Aorta (tissue), 5 donors: ENCODE measurements at places on chromosomes 5 and 9. TPM values are rescaled to one million over a fixed set of nuclear protein-coding genes. Genes with fewer than 3 reads are reported as not detected.

The LHFPL2 gene
- 43.1 TPM for total RNA-seq

The KCTD16 gene
- 3.3 TPM for total RNA-seq

The PLK2 gene
- 42.8 TPM for total RNA-seq

The ITGA1 gene
- total RNA-seq, result 152 TPM

The CTXN3 gene
- not detected for total RNA-seq

The MRPL41 gene
- total RNA-seq, result 25.8 TPM

The FOXD4L5 gene
- total RNA-seq, result 0.19 TPM

DNA sequence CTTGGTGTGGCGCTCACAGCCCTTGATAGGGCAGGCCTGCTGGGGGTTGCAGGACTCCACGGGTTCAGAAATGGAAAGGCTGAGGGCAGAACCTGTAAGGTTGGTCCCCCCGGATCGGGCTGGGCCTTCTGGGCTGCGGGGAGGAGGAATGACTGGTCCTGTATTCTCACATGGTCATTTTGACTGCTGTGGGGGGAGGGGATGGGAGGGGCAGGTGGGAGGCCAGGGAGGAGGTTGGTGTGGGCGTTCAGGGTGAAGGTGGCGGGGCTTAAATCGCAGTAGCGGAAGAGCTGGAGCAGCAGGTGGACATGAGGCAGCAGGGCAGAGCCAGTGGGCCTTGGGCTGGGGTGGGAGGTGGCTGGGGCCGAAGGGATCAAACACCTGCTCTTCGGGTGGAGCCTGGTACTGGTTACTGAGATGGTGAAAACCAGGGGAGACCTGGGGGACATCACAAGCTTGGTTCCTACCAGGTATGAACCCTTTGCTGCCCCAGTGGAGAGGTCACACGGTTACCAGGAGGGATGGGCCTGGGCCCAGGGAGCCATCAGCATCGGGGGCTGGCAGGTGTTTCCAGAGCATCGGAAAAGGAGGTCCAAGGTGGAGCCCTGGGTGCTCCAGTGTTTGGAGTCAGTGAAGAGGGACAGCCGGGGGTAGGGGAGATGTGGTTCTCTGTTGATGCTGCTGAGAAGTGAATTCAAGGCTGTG lies 1.8 kb downstream of the MRPS2 start:
- no peaks in the 10 kb centered on the region for H3K36me3 ChIP-seq
- no peak overlapping the region for H3K27ac ChIP-seq
- H3K4me1 ChIP-seq, result no peaks in the 10 kb centered on the region
- DNase-seq, result peak; percentile 72
- H3K27me3 ChIP-seq, result no peaks in the 10 kb centered on the region

- no peak overlapping the region for H3K27ac ChIP-seq
- no peaks in the 10 kb centered on the region for H3K36me3 ChIP-seq
- no peaks in the 10 kb centered on the region for H3K27me3 ChIP-seq
- no peak for DNase-seq
These were observed 88.6 kb upstream of the AGXT2 start for GRCh38 chr5:35136386-35136785.

DNA sequence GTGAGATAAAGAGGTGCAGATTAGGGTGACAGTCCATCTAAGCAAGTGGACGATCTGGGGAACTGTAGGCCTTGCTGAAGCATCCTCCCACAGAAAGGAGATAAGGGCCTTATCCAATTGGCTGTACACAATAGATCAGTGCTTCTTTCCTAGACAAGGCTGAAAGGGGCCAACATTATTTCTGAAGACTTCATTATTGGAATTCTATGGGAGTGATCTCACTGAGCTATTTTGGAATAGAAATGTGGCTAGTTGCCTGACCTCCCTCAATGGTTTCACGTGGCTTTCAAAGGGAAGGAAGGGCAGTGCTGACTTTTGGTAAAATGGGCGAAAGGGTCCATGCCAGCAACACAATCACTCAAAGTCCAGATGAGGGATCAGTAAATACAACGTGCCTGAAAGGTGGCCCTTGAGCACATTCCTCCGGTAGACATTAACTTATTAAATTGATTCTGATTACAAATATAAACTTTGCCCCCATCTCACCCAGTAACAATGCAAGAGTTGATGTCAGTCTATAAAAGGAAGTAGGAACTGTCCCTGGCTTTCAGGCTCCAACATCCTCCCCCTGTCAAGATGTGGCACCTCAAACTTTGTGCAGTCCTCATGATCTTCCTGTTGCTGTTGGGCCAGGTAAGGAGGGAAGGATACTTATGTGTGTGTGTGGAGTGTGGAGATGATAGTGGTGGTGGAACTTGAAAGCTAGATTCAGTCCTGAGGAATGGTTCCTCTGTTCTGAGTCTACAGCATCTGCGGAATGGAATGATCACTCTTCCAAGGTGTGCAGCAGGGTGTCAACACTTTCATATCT lies at the start of gene LEAP2:
TSS of gene LEAP2 (plus strand) at position 550 of the 811 bp plus-strand sequence. CDS start at position 577, 27 bp downstream.
- H3K27me3 ChIP-seq, result no peaks in the 10 kb centered on the region
- peak within 1 kb of the TSS; percentile 34 for H3K27ac ChIP-seq
- H3K4me3 ChIP-seq, result no peak within 1 kb of the TSS
- no peaks in the 10 kb centered on the region for H3K4me1 ChIP-seq
- peaks cover 1% of the 10 kb centered on the region for H3K36me3 ChIP-seq
- DNase-seq, result no peak

- no peaks in the 10 kb centered on the region for H3K27me3 ChIP-seq
- H3K36me3 ChIP-seq, result no peaks in the 10 kb centered on the region
- no peak overlapping the region for H3K27ac ChIP-seq
- no peak for DNase-seq
- H3K4me3 ChIP-seq, result no peak overlapping the region
- H3K4me1 ChIP-seq, result no peaks in the 10 kb centered on the region
These were observed 972.6 kb upstream of the SEMA6A start for GRCh38 chr5:117547192-117547591.

DNA sequence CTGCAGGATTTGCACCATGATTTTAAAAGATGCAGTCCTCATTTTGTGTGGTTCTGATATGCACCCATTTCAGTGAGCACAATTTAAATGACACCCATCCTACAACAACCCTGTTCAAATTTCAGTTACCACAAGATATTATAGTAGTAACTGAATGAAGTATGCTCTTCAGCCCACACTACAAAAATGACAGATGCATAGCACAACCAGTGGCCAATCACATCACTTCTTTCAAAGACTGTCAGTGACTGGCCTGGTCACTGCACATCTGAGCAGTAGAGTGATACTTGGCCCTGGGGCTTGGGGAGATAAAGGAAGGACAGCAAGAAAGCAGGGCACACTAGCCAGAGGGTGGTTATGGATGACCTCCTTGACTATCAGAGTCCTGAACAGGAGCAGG lies 19.8 kb upstream of the IFNK start:
- H3K27me3 ChIP-seq, result no peaks in the 10 kb centered on the region
- no peak overlapping the region for H3K27ac ChIP-seq
- H3K36me3 ChIP-seq, result no peaks in the 10 kb centered on the region

DNA sequence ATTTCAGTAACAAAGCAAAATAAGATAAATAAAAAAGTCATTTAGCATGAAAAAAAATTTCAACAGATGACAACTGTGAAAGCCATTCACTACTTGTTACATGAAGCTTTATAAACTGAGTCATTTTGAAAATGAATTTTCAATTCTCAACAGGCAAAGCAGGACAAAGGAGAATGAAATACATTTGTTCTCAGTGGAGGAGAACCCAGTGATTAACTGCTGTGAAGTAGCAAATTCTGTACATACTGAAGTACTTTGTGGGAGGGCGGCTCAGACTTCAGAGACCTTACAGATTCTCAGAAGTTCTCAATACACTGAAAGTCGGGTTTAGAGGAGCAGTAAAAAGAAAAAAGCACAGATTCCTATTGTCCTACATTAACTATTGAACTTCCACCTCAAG lies 21.7 kb downstream of the SKIC3 start:
- H3K4me3 ChIP-seq, result no peak overlapping the region
- H3K4me1 ChIP-seq, result no peaks in the 10 kb centered on the region
- DNase-seq, result no peak
- no peaks in the 10 kb centered on the region for H3K27me3 ChIP-seq
- no peak overlapping the region for H3K27ac ChIP-seq

GRCh38 chr9:75824816-75825568 lies 65.5 kb upstream of the PCSK5 start:
- no peak for DNase-seq
- H3K4me3 ChIP-seq, result no peak overlapping the region
- H3K4me1 ChIP-seq, result peaks cover 11% of the 10 kb centered on the region
- no peaks in the 10 kb centered on the region for H3K36me3 ChIP-seq
- H3K27me3 ChIP-seq, result no peaks in the 10 kb centered on the region

DNA sequence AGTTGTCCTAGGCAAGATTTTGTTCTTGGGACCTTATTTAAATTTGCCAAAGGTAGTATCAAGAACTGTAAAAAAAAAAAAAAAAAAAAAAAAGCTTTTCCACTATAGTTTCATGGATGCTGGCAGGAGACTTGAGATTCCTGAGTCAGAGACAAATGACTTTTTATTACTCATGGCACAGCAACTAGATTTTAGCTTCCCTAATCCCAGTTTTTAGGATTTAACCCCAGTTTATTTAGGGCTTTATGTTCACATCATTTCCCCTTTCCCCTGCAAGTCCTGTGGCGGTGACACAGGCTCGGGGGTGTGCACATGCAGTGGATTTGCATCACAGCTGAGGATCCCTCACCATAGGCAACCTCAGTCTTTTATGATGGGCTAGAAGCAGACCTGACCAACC lies 144.9 kb downstream of the GOLPH3 start:
- no peaks in the 10 kb centered on the region for H3K36me3 ChIP-seq
- no peak for DNase-seq
- no peak overlapping the region for H3K4me3 ChIP-seq
- H3K27ac ChIP-seq, result peak overlapping the region; percentile 56

DNA sequence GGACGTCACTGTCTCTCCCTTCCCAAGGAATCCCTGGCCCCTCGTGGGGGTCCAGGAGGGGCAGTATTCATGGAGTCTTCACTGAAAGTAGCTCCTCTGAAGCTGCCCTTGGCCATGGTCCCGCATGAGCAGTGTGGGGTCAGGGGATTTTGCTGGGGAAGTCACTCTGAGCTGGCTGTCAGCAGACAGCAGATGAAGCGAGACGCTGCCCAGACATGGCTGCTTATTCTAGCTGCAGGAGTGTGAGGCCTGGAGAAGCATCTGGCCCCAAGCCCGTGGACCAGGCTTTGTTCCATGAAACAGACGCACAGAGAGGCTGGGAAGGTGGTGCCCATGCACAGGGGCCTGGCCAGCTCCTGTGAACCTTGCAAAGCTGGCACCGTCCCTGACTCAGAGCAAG lies 21.5 kb upstream of the ASS1 start:
- H3K4me1 ChIP-seq, result no peaks in the 10 kb centered on the region
- H3K27me3 ChIP-seq, result no peaks in the 10 kb centered on the region
- peak; percentile 56 for DNase-seq
- H3K27ac ChIP-seq, result no peak overlapping the region
- H3K4me3 ChIP-seq, result no peak overlapping the region

DNA sequence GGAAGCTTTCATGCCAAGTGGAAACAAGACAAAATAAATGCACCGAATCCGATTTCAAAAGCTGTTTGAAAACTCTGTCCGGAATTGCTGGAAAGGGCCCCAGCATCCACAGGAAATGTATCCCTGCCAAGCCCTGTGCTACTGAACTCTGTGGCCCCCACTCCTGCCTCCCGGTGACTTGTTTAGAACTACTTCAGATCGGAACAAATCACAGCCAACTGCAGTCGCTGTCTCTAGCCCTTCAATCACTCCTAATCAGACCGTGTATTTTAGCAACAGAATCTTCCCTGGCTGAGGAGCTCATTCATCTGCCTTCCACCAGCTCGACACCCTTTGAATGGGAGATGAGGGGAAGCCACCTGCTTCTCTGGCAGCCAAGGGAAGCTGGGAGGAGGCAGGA lies 94.1 kb downstream of the KCNIP1 start:
- H3K27me3 ChIP-seq, result no peaks in the 10 kb centered on the region
- DNase-seq, result no peak
- no peak overlapping the region for H3K4me3 ChIP-seq
- H3K27ac ChIP-seq, result no peak overlapping the region
- H3K36me3 ChIP-seq, result no peaks in the 10 kb centered on the region
- H3K4me1 ChIP-seq, result no peaks in the 10 kb centered on the region

DNA sequence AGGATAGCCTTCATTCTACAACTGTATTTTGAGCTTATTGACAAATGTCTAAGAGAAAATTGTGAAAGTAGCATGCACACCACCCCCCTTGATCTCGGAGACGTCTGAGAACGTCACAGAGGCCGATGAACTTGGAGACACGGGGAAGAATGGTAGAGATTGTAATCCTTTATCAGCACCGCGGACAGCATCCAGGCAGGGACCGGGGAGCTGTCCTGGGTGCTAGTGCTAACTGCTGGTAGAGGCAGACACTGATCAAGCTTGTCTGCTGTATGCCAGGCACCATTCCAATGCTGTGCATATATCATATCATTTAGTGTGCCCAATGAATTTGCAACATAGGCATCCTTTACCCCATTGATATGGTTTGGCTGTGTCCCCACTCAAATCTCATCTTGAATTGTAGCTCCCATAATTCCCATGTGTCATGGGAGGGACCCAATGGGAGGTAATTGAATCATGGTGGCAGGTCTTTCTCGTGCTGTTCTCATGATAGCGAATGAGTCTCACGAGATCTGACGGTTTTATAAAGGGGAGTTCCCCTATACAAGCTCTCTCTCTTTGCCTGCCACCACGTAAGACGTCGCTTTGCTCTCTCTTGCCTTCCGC lies 98.8 kb downstream of the LHX2 start:
- no peaks in the 10 kb centered on the region for H3K27me3 ChIP-seq
- DNase-seq, result peak; percentile 73
- H3K36me3 ChIP-seq, result no peaks in the 10 kb centered on the region
- no peak overlapping the region for H3K4me3 ChIP-seq
- H3K27ac ChIP-seq, result no peak overlapping the region

DNA sequence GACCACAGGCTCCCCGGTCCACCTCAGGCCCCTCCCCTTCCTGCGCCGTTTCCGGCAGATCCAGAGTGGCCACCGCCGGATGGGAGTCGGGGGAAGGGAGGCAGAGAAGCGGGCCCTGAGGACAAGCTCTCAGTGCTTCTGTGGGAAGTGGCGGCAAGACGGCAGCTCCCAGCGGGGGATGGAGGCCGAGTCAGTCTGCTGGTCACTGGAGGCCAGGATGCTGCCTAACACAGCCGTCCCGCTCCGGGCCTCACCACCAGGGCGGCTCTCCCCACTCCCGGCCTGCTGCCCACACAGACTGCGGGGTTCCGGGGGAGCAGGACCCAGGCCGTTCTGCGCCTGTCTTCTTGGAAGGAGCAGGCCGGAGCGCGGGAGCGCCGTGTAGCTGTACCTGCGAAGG lies 31.4 kb downstream of the FXN start:
- H3K36me3 ChIP-seq, result no peaks in the 10 kb centered on the region
- H3K27ac ChIP-seq, result no peak overlapping the region
- no peak for DNase-seq
- H3K27me3 ChIP-seq, result no peaks in the 10 kb centered on the region
- H3K4me1 ChIP-seq, result no peaks in the 10 kb centered on the region

DNA sequence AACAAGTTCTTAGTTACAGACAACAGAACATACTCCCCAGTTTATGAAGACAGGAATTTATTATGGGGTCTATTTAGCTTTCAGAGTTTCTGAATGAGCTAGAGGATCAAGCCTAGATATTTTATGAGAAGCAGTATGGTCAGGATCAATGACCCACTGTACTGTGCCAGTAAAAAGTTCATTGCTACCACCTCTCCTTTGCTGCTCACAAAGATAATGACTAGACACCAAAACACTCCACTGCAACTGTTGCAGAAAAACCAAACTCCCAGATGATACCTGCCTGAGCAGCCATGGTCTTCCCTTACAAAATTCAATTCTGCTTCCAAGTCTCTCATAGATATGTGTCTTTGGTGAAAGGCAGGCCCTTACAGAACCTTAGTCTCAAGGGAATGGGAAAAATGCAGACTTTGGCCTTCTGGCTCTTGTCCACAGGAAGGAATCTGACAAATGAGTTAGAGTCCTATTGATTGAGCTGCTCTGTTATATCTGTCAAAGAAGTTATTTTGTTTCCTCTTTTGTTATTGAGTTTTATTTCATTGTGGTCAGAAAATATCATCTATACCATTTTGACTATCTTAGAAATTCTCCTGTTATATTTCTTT lies 74.7 kb upstream of the RASGRF2 start:
- H3K27ac ChIP-seq, result no peak overlapping the region
- H3K36me3 ChIP-seq, result peaks cover 5% of the 10 kb centered on the region
- no peaks in the 10 kb centered on the region for H3K27me3 ChIP-seq
- DNase-seq, result no peak
- H3K4me3 ChIP-seq, result no peak overlapping the region
